ENCODE measurements at places on chromosomes 3 and 15.
A peak's percentile ranks its signal among the peaks of the same experiment; 100 is the strongest.

DNA sequence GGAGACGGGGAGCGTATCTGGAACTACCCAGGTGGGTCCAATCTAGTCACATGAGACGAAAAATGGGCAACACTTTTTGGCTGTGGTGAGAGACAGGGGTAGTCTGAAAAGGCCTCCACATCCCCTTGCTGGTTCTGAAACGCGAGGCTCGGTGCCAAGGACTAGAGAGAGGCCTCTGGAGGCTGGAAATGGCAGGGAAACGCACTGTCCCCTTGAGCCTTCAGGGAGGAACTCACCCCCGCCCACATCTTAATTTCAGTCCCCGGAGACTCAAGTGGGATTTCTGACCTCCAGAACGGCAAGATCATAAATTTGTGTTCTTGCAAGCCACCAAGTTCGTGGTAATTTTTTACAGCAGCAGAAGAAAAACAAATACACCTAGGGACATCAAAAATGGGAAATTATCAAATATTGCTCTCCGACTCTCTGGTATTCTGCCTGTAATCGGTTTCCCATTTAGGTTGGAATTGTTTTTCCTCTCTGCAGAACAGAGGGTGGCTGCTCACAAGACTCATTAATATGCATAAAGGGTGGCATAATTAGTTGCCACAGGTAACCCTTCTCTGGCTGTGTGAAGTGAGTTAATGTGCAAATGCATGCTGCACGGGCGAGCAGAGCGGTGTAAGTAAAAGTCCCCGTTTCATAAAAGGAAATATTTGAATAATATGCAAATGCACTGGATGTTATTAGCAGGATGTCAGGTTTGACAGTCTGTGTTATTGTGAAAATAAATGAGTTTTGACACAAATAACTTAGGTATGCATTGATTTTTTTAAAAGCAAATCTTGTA, 185.7 kb downstream of the ARRDC4 start:
- no peak for DNase-seq

- no peak for DNase-seq
Measured at GRCh38 chr3:43736558-43737440, 46.1 kb downstream of the ABHD5 start.

DNA sequence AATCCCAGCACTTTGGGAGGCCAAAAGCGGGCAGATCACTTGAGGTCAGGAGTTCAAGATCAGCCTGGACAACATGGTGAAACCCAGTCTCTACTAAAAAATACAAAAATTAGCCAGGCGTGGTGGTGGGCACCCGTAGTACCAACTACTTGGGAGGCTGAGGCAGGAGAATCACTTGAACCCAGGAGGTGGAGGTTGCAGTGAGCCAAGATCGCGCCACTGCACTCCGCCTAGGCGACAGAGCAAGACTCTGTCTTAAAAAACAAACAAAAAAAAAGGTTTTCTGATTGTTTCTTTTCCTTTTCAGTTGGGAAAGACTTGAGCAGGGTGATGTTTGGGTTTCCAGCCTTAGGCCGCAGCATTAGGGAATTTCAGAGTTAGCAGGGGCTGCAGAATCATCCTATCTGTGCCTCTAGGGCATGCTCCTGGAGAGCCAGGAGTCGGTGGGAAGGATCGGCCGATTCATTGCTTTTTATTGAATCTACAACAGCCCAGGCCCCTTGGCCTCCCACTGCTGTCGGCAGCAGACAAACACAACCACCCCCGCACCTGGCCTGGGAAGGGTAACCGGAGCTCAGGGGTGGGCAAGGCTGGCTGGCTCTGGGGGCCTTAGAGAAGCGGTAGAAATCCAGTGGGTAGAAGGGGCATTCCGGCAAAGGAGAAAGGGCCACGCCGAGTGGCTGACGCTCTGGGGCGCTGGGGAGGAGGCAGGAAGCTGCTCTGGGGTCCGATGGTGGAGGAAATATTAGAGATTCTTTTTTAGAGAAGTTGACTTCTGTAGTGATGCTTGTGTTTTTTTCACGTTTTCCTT, 6.3 kb downstream of the CHAC1 start:
- peak; percentile 41 for DNase-seq

DNA sequence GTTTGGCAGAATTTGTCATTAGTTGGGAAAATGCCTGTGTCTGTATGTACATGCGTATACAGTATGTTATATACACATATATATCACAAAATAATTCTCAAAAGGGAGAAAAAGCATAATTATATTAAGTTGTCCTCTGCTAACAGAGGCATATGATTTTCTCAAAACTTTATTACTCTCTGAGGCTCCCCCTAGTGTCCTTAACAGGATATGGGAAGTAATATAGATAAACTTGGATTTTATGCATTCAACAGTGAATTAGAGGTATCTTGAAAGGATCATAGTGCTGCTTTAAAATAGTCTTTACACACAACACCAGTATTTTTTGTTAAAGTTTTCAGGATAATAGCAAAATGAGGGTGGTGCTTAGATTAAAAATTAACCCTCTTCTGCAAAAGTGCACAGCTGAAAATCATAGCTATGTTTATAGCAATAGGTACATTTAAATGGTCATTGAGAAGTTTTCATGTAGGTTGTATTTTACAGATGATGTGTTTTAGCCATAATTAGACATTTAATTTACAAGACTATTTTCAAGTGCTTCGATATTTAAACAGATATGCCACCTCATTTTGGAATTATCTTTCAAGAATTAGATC, 454.0 kb upstream of the ROBO2 start:
- peak; percentile 19 for DNase-seq

- no peak for DNase-seq
Measured at GRCh38 chr3:178120367-178120766, 415.9 kb upstream of the KCNMB2 start.

DNA sequence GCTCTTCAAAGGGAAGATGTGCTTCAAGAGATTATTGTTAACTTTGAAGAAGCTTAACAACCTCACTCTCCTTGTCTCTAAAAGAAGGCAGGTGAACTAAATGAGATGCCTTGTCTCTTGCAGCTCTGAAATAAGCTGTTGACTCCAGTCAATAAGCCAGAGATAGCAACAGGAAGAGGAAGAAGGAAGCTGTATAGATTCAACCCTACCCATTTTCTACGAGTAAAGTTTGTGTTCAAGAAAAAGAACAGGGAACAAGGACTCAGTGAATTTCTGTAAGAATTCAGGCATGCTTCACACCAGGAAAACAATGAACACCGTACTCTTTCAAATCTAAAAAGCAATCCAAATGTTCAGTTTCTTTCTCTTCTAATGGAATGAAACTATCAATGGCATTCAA, 503.5 kb downstream of the MAGI1 start:
- no peak for DNase-seq

- peak; percentile 97 for DNase-seq
Measured at GRCh38 chr3:185362850-185363661, at the start of gene MAP3K13. MAP3K13 (plus strand) TSS chr3:185363136; CDS start chr3:185428582, 65,446 bp downstream.

DNA sequence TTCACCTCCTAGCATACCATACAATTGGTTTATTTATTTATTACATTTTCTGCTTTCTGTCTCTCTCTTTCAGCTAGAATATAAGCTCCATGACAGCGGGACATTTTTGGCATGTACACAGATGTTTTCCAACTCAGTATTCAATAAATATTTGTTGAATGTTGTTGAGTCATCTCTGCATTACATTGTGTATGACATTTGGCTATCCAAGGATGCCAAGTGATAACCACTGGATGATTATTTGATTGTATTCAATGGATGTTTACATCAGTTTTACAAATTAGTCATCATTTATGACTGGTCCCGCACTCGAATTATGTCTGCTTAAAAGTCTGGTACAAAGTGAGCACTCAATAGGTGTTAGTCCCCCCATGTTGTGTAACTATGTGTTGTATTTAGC, 49.5 kb upstream of the STXBP5L start:
- DNase-seq: no peak

- DNase-seq: no peak
Measured at GRCh38 chr3:181699171-181699903, 12.4 kb upstream of the SOX2 start.

- no peak for DNase-seq
Measured at GRCh38 chr3:104316118-104316517, 1050.6 kb upstream of the ALCAM start.

- no peak for DNase-seq
Measured at GRCh38 chr3:173913397-173913796, 515.9 kb downstream of the NLGN1 start.

DNA sequence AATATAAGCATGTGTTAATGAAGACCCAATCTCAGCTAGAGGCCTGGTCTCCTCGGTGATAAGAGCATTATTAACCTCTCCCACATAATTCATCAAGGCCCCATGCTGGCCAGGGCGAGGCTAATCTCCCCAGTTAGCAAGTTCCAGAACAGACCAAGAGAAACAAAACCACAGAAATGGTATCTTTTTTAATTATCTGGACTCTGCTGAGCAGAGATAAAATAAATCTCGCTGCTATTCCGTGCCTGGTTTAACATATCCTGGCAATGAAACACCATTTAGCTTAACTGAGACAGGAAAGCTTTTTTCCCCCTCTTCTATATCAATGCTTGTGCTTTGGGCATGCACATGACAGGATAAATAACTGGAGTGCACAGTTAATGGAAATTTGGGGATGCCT, 72.5 kb upstream of the ARHGEF3 start:
- DNase-seq: no peak

DNA sequence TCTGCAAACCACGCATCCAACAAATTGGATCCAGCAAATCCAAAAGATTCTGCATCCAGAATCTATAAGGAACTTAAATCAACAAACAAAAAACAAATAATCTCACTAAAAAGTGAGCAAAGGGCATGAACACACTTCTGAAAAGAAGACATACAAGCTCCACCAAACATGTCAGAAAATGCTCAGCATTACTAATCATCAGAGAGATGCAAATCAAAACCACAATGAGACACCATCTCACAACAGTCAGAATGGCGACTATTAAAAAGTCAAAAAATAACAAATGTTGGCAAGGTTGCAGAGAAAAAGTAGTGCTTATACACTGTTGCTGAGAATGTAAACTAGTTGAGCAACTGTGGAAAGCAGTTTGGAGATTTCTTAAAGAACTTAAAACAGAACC, 21.6 kb upstream of the SLC25A36 start:
- DNase-seq: no peak

- peak; percentile 65 for DNase-seq
Measured at GRCh38 chr3:49899815-49900214, 3.9 kb downstream of the MST1R start.

DNA sequence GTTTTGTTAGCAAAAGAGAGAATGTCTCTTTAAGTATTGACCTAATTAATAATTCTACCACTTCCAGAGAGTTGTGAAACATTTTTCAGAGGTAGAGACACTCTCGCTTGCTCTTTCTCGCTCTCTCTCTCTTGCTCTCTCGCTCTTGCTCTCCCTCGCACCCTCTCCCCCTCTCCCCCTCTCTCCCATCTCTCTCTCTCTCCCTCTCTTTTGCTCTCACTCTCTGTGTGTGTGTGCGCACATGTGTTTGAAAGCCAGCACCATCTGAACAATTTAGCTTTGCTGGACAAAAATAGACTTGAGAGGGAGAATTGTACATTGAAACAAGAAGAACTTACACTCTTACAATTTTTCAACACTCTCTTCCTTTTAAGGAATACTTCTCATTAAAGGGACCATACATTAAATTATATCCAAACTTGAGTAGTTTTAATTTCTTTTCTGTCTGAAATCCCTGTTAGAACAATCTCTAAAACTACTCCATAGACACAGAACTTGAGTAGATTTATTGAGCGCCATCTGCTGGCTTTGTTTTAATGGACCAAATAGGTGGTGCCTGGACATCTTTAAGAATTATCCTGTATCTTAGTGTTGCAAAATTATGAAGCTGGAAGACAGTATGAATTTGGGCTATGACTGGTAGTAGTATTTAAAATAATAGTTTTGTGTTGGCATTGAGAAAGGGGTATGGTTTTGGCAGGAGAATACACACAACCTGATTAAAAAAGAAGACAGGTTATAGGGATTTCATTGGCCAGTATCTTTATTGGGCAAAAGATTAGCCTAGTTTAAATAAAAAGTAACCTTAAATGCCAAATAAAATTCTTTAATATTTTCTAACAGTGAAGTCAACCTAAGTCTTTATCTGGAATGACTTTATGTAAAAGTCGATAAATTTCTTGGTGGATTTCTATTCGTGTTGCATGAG, 124.6 kb downstream of the AKAP13 start:
- peak; percentile 63 for DNase-seq

GRCh38 chr15:68875377-68876116, 54.8 kb upstream of the SPESP1 start:
- peak; percentile 85 for DNase-seq

GRCh38 chr15:39459548-39459947, 121.3 kb upstream of the THBS1 start:
- DNase-seq: no peak

- no peak for DNase-seq
Measured at GRCh38 chr15:70308735-70309434, 211.2 kb upstream of the TLE3 start.

DNA sequence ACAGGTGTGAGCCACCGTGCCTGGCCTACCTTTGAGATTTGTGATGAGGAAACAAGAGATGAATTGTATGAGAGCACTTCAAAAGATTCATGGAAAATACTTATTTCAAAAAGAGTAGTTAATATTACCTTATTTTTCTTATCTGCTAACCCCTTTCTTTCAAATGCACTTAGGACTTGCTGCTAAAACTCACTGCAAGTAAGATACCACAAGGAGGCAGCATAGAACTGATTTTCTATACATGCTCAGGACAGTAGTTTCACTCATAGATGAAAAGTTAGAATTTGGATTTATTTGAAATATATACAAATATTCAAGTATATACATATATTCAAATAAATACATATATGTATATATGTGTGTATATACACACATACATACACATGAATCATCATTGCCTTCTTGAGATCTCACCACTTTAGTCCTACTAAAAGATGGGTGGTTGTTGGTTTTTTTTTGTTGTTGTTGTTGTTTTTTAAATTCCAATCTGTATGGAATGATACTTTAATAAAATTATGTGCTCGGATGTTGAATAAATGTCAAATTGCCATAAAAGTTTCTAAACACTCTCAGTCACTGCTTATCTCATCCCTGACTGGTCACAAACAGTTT, 2.4 kb downstream of the CCNDBP1 start:
- peak; percentile 44 for DNase-seq

- no peak for DNase-seq
Measured at GRCh38 chr3:17213102-17213501, 328.3 kb downstream of the PLCL2 start.

DNA sequence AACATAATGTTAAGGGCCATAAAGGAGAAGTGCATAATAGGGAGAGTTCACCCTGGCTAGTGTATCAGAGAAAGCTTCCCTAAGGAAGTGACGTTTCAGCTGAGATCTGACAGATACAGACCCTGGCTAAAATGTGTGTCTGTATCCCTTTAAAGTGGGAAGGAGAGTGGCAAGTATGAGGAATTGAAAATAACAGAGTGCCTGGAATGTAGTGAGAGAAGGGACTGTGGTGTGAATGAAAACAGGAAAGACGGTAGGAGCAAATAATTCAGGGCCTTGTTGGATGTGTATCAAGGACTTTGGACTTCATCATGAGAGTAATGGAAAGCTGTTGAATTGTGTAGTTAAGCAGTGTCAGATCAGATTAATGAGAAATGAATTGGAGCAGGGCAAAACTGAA, 30.5 kb downstream of the NEO1 start:
- DNase-seq: peak; percentile 9

- peak; percentile 52 for DNase-seq
Measured at GRCh38 chr3:188037195-188037718, 116.7 kb upstream of the LPP start.

- no peak for DNase-seq
Measured at GRCh38 chr3:46114323-46114988, 87.2 kb upstream of the XCR1 start.

All from SK-N-DZ (cell line).